ENCODE measurements at places on chromosomes 4 and X. TPM values are rescaled to one million over a fixed set of nuclear protein-coding genes. Genes with fewer than 3 reads are reported as not detected.

The RTL3 gene
- not detected for total RNA-seq

The UCP1 gene
- total RNA-seq: not detected

The TMEM156 gene
- total RNA-seq: 1.6 TPM

The AFM gene
- not detected for total RNA-seq

GRCh38 chr4:128427832-128428366 lies 140.3 kb upstream of the PGRMC2 start:
- no peak for DNase-seq

DNA sequence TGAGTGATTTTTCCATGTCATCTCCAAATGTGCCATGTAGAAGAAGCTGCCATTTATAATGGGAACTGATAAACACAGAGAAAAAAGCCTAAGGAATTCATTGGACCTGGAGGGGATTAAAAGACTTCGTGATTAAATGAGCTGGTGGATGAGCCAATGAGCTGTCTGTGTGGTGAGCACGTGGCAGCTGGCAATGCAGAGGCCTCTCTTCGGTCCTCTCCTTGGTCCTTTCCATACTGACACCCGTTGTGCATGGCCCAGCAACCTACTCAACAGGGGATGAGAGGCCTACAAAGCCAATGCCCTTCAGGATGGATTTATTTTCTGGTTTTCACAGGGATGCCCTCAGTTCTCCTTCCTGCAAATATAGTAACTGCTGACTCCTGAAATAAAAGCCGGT lies 87.7 kb upstream of the STS start:
- DNase-seq: no peak

DNA sequence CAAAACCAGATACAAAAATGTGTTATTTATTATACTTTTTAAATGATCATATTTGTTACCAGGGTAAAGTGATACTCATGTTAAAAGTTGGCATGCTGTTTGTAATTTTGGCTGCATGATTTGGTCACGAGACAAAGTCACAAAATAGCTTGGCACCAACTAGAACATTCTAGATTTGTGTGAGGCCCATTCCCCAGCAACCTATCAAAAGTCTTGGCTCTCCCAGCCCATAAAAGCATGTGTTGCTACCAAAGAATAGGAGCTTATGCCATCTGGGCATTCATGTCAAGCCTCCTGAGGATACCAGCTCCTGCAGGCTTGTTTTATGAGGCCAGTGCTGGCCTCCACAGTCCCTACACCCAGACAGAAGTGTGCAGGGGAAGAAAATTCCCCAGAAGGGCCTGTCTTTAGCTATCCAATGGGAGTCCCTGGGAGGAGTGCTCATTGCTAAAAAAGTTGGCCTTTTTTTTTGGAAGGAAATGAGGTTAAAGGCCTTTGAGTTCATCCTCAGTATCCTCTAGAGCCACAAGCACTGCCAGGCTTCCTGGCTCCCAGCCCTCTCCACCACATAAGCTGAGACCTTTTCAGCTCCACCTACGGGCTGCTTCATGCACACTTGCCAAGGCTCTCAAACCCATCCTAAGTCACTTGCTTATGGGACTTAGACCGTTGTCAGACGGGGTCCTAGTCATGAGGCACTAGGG lies 211.9 kb upstream of the EOLA2 start:
- no peak for DNase-seq

- no peak for DNase-seq
Measured at GRCh38 chrX:9957743-9958142, 9.4 kb upstream of the CLDN34 start.

- no peak for DNase-seq
Measured at GRCh38 chr4:2733844-2734574, 22.1 kb downstream of the TNIP2 start.

- DNase-seq: no peak
Measured at GRCh38 chrX:131366407-131366806, 77.3 kb upstream of the IGSF1 start.

GRCh38 chr4:40789031-40789430 lies 39.3 kb downstream of the NSUN7 start:
- no peak for DNase-seq

- no peak for DNase-seq
Measured at GRCh38 chrX:127124871-127125270, 305.3 kb downstream of the PRR32 start.

DNA sequence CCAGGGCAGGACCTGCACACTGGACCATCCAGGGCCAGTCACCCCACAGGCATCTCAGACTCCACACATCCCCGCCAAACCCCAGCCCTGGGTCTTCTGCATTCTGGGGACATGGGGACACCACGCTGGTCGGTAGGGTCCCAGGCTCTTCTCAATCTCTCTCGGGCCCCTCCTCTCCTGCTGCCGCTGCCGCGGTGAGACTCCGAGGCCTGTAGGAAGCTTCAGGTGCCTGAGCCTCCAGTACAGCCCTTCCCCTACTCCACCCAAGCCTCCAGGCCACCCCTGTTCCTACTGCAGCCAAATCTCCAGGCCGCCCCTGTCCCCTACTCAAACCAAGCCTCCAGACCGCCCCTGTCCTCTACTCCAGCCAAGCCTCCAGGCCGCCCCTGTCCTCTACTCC lies 5.5 kb upstream of the ASMT start:
- DNase-seq: no peak

DNA sequence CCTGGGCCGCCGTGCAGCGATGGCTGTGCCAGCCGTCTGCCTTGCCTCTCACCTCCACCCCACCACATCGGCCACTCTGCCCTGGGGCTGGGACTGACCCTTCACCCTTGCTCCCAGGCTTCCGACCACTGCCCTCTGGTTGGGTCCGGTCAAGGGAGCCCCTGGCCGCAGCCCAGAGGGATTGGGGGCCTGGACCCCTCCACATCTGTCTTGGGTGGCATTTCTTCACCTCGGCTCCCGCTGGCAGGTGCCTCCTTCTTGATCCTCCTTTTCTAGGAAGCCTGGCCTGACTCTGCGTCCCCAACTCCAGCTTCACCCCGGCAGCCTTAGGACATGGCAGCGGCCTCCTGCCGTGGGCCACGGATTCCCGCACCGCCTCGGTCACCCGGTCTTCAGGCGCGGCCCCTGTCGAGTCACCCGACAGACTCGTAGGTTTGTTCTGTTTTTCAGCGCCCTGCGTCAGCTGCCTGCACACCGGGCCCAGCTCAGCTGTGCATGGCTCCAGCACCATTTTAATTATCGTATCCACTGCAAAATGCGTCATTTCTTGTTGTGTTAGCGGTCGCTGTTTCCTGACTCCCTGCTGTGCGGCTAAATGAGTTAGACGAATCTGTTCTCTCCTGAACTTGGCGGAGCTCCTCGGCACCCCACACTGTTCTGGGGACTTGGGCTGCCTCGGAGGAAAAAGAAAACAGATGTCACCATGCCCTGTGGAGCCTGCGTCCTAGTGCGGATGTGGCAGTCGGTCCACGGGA lies 124.0 kb downstream of the FAM53A start:
- no peak for DNase-seq

DNA sequence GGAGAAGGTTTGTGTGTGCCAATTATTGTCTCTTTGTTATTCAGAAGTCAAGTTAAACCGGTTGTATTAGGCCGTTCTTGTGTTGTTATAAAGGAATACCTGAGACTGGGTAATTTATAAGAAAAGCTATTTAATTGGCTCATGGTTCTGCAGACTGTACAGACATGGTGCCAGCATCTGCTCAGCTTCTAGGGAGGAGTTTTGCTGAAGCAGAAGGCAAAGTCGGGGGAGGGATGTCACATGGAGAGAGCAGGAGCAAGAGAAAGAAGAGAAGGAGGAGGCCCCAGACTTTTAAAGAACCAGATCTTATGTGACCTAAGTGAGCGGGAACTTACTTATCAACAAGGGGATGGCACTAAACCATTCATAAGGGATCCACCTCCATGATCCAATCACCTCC lies 349.3 kb upstream of the PCDH18 start:
- DNase-seq: no peak

DNA sequence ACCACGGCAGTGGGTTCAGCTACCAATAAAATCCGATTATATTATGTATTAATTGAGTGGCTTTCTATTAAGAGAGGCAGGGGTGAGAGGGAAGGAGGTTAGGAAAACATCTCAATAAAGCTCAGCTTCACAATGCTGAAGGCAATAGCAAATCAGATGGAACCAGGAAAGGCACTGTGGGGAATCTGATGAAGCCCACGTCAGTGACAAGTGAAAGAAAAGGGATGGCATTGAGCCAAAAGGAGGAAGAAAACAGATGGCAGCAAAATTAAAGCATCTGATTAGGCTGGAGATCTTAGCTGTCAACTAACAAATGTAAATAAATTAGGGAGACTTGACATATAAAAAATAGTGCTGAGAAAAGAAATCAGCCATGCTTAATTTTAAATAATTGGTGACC lies 180.9 kb downstream of the RASL11B start:
- DNase-seq: peak; percentile 26

- DNase-seq: no peak
Measured at GRCh38 chr4:37682701-37683401, 3.3 kb downstream of the RELL1 start.
